ENCODE measurements at places on chromosomes 6 and 20.

DNA sequence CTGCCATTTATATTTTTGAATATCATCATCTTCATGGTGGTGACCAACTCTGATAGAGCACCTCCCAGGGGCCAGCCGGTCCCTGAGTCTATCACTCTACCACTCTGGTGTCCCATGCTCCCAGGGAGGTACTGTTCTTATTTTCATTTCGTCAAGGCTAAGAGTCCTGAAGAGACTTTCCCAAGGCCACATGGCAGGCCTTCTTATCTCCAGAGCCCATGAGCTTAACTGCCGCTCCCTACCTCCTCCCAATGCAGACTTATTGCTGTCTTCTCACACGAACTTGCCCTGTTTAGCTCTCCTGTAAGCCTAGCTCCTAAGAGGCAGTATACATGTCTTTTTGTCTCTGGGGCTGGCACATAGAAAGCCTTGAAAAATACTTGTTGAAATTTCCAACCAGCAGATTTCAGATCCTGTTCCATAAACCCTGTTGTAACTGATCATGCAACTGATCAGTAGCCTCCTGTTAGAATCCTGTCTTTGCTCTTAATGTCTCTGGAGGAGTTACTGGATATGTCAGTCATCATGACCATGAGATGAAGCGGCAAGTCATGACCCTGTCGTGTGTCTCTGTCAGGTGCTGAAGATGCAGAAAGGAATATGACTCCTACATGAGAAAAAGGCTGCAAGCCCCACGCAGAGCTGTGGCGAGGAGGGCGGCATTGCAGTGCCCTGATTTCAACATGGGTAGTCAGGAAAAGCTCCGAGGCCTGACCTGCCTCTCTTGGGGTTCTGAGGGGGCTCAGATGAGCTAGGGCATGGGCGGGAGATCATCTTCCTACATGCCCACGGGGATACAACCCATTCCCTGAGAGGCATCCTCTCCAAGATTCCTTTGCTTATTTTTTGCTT, 60.0 kb downstream of the TTI1 start:
- no peak for DNase-seq

DNA sequence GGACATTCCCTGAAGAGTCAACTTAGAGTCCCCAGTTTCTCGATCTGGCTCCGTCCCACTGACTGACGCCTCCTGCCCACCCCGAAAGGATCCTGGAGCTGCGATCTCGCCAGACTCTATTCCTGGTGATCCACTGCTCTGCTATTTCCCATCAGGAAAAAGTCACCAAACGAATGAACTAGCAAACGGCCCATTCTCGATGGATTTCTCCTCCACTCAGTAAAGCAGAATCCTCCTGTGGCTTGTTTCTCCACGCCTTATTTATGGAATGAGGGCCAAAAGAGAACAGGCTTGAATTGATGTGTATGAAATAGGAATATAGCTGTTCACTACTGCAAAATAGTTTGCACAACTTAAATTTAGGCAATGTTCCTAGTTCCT, 5.4 kb downstream of the NKX2-4 start:
- no peak for DNase-seq

GRCh38 chr6:12849809-12850198, 133.2 kb downstream of the PHACTR1 start:
- no peak for DNase-seq

GRCh38 chr20:45052698-45053429, 48.1 kb downstream of the KCNS1 start:
- DNase-seq = no peak

DNA sequence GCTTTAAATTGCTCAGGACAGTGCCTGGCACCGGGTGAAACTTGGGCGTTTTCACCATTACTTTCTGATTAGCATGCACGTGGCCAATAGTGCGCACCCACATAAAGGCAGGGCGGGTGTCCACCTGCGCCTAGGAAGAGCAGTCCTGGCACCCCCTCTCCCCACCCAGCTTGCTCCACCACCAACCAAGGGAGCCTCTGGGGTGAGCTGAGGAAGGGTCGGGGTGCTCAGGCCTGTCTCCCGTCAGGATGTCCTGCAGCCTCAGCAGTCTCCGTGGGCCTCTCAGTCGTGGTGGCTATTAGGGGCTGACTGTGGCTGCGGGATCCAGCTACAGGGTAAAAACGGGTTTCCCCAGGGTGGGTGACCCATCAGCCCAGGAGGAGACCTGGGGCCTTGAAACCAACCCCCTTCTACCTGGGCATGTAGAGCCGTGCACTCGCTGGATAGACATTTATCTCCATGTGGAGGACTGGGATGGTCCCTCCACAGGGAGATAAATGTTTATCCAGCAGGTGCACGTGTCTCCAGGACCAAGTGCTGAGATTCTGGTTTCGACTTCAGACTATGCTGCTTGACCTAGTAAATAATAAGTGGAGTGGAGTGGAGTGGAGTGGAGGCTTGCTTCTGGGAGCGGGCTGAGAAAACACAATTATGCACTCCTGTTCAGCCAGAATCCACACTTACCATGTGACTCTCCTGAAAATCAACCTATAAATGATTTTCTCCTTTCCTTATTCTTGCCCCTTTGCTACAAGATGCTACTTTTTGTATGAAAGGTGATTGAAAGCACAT, 91.1 kb downstream of the ZDHHC14 start:
- DNase-seq = no peak

GRCh38 chr6:93842178-93842577, 422.8 kb upstream of the EPHA7 start:
- DNase-seq = no peak

DNA sequence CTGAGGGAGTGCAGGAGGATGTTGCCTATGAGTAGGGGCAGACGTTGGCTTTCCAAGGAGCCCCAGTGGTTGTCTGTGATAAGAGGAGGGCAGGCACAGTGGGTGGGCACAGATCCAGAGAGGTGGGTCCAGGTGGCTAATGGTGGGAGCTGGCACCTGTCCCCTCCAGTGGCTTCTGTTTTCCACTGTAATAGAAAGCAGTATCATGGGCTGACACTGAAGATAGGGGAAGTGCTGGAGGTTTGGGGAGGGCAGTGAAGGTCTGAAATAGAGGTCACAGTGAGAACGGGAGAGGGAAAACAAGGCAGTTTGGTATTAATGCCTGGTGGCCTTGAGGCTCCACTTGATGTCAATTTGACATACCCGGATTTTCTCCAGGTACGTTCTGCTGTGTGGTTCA, 10.5 kb upstream of the TXNDC5 start:
- no peak for DNase-seq

DNA sequence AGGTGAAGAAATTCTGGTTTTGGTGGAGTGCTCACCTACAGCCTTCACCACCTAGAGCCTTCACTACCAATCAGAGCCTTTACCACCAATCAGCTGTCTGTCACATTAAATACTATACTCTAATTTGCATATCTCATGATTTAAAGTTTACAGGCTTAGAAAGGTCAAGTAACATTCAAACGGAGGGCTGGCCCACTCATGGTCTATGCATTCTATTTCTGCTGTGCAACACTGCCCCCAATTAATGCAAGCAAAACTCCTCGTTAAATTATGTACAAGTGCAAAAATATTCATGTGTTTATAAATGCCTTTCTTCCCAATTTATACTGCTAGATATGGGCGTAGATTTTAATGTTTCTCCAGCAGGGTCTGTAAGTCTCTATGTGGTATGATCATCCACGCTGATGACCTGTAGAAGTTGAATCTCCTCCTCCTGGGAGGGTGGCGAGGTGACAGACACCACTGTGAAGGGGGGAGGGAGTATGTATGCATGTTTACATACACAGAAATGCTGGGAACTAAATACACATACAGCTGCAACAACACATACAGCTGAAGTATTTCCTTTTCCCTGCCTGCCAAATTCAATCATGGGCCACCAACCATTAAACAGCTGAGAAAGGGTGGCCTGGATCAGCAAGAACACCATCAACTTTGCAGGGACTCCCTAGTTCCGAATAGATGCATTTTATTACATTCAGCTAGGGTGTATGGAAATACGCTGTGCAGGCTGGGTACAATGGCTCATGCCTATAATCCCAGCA, 13.1 kb downstream of the RRAGD start:
- no peak for DNase-seq

DNA sequence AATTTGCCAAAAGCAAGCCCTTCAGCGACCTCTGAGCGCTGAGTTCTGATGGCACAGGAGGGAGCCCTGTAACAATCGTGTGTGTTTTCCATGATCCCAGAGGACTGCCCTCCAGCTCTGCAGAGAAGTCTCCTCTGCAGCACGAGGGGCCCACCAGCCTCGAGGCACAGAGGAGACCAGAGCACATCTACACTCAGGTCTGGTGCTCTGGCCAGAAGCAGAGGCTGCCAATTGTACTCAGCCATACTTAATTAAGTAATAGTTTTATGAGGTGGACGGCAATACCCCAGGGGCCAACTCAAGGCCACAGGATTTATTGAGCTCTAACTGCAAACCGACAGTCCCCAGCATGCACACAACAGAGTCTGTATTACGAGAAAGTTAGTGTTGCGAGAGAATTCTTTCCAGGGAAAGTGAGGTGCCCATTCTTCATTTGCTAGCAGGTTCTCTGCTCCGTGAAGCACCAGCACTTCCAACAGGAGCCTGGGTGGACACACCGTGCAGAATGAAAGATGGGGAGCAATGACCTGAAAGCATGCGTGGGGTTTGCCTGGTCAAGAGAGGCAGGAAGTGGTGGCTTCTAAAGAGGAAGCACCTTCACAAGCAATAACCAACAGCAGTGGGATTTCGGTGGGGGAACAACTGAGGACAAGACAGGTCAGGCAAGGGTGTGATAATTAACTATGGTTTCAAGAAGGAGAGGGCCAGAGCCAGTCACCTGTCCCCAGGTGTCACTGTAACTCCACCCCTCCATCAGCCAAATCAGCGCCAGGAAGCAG, 92.8 kb upstream of the FOXC1 start:
- no peak for DNase-seq

GRCh38 chr20:57785720-57786119, 75.9 kb upstream of the PMEPA1 start:
- no peak for DNase-seq

- DNase-seq = no peak
Measured at GRCh38 chr6:118678866-118679265, 27.5 kb upstream of the CEP85L start.

DNA sequence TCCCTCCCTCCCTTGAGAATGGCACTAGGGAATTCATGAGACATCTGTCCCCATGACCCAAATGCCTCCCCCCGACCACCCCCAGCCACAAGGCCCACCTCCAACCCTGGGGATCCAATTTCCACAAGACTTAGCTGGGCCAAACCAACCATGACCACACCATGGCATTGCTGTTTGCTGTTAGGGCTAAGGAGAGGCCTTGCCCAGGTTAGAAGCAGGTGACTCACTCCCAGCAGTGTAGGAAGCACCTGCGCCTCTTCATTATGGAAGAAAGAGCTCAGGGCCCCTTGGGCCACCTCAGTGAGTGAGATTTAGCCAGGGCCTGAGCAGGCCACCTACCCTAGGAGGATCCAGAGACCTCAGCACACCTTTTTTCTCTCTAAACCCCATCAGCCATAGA, 337.9 kb downstream of the TAF4 start:
- DNase-seq = no peak

DNA sequence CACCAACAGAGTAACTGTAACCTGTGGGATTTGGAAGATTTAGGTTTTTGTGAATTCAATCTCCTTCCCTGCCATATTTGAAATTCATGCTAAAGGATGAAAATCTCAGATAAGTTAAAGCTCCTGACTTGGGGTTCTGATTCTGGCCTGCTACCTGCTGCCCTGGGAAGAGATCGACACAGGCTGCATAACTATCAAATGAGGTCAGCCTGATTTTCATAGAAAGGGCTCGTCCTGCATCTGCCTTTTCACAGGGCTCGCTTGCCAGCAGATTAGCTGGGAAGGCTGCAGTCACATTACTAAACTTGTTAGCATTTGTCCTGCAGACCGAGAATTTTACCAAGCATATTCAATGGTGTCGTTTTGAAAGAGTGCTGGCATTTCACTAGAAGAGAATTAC, 14.6 kb downstream of the GCLC start:
- no peak for DNase-seq

- DNase-seq = no peak
Measured at GRCh38 chr6:81451787-81452186, 300.7 kb downstream of the TENT5A start.

- no peak for DNase-seq
Measured at GRCh38 chr6:55866128-55866527, 9.3 kb downstream of the BMP5 start.

DNA sequence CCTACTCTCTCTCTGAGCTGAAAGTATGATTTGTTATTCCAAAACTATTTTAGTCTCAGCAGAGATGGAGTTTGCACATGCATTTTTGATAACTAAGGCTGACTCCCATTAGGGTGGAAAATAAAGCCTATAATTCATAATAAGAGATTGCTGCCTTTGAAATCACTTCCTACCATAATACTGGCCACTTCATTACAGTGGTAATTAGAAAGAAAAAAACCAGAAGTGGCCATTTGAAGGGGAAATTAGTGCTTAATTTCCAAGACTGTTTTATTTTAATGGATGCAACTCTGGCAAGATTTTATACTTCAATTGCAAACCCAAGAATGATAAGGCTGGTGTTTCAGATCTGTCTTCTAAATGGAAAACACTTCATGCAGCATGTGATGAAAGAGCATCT, 43.4 kb downstream of the SLC35B3 start:
- DNase-seq = no peak

- no peak for DNase-seq
Measured at GRCh38 chr6:36834576-36835341, 4.5 kb downstream of the CPNE5 start.

DNA sequence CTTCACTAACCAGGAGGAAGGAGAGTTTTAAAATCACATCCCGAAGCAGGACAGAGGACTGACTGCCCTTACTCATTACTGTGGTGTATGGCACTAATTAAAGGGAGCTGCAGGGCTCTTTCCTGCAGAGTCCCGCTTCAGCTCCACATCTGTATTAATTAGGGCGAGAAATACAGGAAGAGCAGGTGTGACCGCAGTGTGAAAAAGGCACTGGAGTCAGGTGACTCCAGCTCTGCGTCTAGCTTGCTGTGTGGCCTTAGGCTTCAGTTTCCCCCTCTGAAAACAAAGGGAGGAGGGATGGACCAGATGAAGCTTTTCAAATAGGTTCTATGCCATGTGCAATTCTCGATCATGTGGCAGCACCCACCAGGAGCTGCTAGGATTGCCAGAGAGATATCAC, 34.0 kb downstream of the KIAA1755 start:
- no peak for DNase-seq

DNA sequence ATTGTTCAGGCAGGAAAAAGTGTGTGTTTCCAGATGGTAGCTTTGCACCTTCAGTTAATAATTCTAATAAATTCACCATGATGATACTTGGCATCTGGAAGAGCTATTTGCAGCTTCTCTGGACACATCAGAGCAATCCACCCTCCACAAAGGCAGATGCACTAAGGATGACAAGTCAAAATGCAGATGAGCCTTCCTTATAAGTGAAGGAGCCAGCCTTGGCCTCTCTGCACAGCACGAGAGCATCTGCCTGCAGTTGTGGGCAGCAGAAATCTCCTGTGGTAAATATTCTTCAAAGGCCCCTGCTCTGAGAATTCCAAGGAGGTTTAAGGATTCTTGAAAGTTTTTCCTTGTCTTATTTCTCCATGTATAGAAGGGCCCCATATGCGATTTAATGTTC, 6.9 kb upstream of the POM121L2 start:
- DNase-seq = no peak

DNA sequence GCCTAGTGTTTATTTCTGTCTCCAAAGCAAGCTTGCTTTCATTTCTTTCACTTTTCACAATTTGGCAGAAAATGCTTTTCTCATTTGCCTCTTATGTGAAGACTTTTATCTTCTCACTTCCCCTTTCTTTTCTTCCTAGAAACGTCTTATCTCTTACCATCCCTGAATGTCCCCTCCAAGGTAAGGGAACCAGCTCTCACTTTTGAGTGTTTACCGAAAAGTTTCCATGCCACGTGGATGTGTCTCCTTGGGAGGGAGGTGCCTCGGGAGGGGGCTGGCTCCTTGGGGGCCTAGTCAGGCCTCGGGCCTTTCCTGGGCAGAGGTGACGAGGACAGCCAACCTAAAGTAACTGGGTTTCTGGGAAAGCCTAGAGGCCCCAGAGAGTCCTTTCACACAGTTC, 127.4 kb downstream of the CD24 start:
- DNase-seq = no peak

All from AML-193 (cell line).